A673 (cell line): ENCODE measurements at places on chromosomes 12 and 14. TPM values are rescaled to one million over a fixed set of nuclear protein-coding genes. Genes with fewer than 3 reads are reported as not detected.

RNASE7 gene
- total RNA-seq, result not detected in 2 replicates

DNA sequence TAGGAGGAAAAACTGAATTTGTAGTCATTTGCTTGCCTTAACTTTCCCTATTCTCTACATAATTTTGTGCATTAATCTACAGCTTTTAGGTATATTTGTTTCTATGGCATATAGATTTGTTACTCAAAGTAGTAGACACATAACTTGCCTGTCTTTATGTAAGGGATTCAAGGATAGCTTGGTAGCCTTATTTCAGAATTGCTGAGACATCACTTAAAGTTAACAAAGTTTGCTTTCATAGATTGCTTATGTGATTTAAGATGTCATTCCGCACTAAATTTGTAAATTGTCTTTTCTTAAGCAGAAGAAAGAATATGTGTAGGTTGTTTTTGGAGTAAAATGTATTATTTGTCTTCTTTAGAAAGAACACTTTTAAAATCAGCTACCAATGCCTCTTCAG, 477.7 kb upstream of the NOVA1 start:
- no peak for DNase-seq

- peak; percentile 13 for DNase-seq
Observed at GRCh38 chr12:89117448-89118034, 234.8 kb downstream of the DUSP6 start.

DNA sequence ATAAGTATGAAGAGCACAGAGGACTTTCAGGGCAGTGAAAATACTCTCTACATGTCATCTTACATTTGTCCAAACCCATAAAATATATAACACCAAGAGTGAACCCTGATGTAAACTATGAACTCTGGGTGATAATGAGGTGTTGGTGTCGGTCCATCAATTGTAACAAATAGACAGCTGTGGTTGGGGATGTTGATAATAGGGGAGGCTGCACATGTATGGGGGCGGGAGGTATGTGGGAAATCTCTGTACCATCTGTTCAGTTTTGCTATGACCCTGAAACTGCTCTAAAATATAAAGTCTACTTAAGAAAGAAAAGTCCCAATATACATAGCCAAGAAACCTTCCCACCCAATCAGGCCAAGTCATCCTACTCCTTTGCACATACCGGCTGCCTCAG, 88.5 kb downstream of the GPR135 start:
- DNase-seq, result no peak
